Stimulated activated CD4-positive, alpha-beta T cell treated with anti-CD3 and anti-CD28 coated beads, TNF-alpha, amount 100 ng/mL, for 4 hours (primary cell): ENCODE measurements at places on chromosomes 5 and 9.

- no peak for DNase-seq
These were observed 190.9 kb upstream of the TUT7 start for GRCh38 chr9:86545090-86545489.

- DNase-seq, result no peak
These were observed 71.1 kb upstream of the LRRTM2 start for GRCh38 chr5:138946241-138946623.

DNA sequence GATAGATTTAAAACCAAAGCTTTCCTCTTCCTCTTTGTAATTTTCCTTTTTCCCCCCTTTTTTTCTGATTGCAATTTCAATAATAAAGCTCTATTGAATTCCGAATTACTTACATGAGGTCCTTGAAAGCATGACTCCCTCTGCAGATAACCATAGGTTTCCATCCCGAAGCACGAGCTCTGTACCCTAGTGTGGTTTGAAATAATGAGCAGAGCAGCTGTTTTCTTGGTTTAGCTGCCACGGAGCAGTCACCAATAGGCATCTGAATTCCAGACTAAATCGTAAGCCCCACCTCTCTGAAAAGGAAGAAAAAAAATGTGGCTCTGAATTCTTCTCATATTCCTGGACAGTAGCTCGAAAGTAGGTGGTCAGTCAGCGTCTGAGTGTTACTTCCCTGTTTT is 18.5 kb upstream of the GNE start:
- DNase-seq, result no peak

DNA sequence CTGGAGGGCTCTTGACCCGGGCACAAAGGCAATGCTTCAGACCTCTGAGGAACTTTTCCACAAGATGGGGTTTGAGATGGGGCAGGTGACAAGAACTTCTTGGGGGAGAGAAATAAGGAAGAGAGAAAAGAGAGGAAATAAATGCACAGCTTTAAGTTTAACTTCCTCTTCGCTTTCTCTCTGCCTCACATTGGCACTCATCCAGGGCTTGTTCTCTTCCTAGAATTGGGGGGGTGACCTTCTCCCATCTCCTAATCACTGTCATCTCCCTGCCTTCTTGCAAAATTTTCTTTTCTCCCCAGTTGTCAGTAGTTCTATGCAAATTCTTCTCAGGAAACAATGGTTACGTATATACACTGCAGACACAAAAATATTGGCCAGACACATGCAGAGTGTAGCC is 19.1 kb upstream of the ADCY2 start:
- no peak for DNase-seq

DNA sequence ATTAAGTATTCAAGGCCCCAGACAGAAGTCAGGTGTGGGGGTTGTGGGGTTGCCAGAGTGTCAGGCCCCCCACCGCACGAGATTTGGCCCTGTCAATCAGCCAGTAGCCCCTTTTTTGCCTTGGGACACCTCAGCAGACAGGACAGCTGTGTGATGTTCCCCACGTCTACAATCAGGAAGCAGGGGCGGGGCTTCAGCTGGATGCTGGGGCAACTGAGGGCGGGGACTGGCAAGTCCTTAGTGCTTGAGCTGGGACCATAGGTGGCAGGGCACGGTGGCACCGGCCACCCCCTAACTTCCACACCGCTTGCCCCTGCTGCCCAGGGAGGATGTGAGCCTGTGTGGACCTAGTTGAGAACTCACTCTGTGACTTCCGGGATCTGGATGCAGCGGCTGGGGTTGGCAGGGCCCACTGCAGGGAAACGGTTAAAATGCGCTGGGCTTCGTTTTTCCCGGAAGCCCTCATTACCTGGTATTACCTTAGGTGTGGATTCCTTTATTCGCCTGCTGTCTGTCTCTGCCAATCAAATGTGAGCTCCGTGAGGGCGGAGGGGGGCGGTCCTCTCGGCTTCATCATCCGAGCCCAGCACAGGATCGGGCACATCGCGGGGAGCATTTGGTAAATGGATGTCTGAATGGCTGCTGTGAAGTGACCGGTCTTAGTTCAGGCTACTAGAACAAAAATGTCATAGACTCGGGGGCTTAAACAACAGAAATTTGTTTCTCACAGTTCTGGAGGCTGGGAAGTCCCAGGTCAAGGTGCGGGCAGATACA is 7.5 kb upstream of the GTF3C5 start:
- DNase-seq, result no peak

- no peak for DNase-seq
These were observed 15.6 kb upstream of the SLC6A19 start for GRCh38 chr5:1185629-1186350.

DNA sequence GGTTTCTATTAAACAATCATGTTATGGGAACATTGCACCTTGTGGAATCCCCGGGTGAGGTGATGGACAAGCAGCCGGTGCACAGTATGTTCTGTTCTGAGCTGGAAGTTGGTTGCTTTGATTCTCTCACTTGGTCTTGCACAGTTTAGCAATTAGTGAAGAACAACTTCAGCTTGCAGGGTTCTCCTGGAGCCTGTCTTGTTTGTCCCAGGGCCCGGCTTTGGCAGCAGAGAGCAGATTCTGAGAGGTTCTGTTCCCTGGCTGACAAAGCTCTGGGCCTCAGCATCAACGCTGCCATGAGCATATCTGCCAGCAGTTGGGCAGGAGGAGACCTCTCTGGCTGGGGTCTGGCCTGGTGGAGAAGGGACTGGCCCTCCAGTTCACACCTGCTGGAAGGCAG is 16.9 kb downstream of the GADD45G start:
- no peak for DNase-seq

DNA sequence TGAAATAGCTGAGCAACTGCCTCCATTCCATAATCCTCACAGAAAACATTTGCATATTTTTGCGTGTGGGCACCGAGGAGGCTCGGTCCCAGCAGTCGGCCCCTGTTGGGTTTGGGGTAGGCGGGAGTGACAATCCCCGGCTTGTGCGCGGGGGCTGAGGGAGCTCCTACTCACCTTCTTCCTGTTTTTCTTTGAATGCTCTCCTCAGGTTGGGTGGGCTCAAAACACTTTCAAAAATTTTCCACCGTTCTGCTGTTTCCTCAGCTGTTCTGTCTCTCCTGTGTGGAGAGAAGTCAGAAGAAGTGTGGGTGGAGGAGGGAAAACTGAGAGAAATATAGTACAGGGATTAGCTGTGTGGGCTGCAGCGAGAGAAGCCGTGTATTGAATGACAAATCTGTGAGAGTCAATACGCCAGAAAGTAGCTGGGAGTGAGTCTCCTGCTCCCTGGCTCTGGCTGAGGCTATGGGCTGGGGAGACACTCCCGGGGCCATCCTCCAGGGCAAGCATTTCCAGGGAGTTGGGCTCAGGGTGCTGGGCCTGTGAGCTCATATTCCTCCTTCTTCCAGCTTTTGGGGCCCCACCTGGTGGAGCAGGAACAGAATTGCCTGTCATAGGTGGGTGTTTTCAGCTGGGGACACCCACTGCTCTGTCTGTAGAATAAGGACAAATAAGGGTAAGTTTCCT is 84.7 kb downstream of the CMYA5 start:
- no peak for DNase-seq

DNA sequence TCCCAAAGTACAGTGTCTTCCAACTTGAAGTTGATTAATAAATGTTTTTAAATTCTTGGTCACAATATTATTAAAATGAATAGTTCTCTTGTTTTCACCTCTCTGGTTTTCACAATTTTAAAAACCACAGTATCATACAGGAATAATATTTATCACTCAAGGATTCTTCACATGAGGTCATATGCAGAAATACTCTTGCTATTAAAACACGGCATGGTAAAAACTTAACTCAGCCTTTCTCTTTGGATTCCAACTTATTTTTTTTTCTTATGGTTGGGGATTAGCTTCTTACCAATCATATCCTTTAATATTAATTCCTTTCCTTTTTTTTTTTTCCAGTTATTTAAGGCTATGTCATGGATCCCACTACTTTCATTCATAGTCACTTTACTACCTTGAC is 289.4 kb downstream of the ADAMTS6 start:
- no peak for DNase-seq

GRCh38 chr5:10493884-10494283 is 52.2 kb downstream of the ROPN1L start:
- DNase-seq, result no peak

- no peak for DNase-seq
These were observed 58.4 kb upstream of the SHC3 start for GRCh38 chr9:89236955-89237573.

DNA sequence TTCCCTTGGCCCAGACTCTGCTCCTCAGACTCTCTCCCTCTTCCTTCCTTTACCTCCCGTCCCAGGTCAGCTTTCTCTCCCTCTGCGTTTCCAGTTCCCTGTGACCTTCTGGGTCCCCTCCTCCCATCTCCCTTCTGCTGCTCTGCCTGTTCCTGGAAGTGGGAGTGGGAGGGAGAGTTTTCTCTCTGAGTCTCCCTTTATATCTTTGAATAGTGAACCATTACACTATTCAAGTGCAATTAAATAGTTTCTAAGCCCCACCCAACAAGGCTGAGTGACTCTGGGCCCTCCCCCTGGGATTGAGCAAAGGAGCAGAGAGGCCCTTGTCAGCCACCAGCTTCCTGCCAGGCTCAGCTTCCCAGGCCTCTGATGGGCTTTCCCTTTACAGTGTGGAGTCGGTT is 34.8 kb downstream of the THBS4 start:
- DNase-seq, result no peak

GRCh38 chr5:50867140-50867539 is 200.7 kb downstream of the PARP8 start:
- no peak for DNase-seq

DNA sequence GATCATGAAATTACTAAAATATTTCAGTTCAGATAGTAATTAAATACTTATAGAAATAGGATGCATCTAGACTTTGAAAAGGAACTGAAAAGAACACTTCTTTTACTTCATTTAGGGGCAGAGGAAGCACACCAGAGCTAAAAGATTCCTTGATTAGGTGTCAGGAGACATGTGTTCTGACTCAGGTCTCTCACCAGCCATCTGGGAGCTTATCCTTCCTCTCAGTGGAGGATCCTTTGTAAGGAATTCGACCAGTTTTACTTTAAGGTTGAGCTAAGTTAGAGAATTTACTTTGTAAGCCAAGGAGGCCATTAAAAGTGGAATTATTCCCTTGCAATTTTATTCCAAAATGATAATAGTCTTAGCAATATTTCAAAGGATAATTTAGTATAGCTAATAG is 16.7 kb downstream of the VCAN start:
- DNase-seq, result no peak
